Activated CD4-positive, alpha-beta T cell treated with anti-CD3 and anti-CD28 coated beads for 36 hours (primary cell): ENCODE measurements at places on chromosomes 7 and 10. TPM values are rescaled to one million over a fixed set of nuclear protein-coding genes. Genes with fewer than 3 reads are reported as not detected.

TAS2R4 gene
- total RNA-seq, result 0.60 TPM

- no peaks in the 10 kb centered on the region for H3K4me1 ChIP-seq
- DNase-seq, result no peak
- H3K27ac ChIP-seq, result no peak overlapping the region
- no peak overlapping the region for H3K4me3 ChIP-seq
- H3K27me3 ChIP-seq, result peaks cover 6% of the 10 kb centered on the region
These were observed 135.3 kb downstream of the KIAA1217 start for GRCh38 chr10:24344279-24344678.

TRIL gene
- total RNA-seq, result not detected

DNA sequence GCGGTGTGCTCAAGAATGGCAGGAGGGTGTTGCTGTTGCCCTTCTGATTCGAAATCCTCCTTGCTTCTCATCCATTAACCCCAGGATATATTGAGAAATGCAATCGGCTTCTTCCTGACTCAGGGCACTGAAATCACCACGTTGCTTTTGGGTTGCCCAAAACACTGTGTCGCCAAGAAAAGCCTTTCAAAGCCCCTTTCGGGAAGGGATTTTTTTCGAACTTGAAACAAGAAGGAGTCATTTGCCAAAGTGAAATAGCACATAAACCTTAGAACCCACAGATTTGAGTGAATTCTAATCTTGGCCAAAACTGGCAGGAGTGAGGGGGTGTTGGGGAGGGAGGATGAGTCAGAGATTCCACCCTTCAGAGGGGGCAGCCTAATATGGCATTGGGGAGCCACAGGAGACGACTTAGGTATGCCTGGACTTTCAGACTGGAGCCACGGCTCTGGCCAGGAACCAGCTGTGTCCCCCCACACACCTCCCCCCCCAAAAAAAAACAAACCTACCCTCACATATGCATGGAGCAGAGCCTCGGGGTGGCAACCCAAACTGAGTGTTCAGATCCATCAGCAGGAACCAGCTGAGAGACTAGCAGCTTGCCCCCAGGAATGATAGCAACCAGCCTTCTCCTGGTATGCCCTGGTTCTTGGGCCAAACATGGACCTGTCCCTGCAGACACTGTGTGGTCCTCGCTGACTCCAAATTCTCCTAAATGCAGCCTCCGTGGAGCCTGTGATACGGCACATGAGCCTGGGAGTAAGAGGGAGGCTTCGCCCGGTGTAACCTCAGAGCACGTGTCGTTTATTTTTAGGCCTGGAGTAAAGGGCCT, 138.4 kb downstream of the FGFR2 start:
- H3K4me3 ChIP-seq, result no peak overlapping the region
- no peak overlapping the region for H3K27ac ChIP-seq
- no peak for DNase-seq
- no peaks in the 10 kb centered on the region for H3K36me3 ChIP-seq
- H3K4me1 ChIP-seq, result no peaks in the 10 kb centered on the region

DNA sequence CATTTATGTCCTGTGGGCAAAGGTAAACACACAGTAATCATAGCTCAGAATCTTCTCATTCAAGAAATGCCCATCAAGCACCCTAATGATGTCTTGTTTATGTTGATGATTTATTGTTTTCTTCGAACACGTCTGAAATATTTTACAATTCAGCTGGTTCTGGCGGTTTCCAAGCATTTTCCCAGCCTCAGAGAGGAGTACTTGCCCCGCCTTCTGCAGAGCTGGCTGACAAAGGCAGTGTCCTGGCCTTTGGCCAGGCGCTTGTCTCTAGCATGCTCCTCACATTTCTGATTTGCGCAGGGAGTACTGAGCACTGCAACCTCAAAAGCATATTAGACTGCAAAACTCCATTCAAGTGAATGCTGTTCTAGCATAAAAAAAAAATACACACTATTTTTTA, 314.2 kb upstream of the GNAI1 start:
- H3K27me3 ChIP-seq, result no peaks in the 10 kb centered on the region
- H3K4me3 ChIP-seq, result no peak overlapping the region
- no peak for DNase-seq
- H3K4me1 ChIP-seq, result no peaks in the 10 kb centered on the region

MARVELD1 gene
- 1.9 TPM for total RNA-seq

DNA sequence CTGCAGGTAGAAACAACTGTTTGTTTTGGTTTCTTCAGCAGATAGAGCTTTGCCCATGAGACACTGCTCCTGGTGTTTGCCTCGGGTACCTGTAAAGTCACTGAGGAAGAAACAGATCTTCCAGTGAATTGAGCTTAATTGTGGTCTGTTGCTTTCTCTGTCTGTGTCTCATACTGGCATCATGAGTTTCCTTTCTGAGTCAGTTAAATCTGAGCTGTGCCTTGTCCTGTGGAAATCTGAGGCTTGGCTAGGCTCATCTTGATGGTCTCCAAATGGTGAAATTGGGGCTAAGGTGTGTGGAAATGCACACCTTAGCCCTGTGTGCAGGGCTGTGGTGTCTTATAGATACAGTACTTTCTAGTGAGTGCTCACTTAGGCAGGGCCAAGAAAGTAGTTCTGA, 67.4 kb downstream of the GBF1 start:
- DNase-seq, result peak; percentile 13
- peak overlapping the region; percentile 49 for H3K27ac ChIP-seq
- H3K4me1 ChIP-seq, result peaks cover 53% of the 10 kb centered on the region
- peaks cover 4% of the 10 kb centered on the region for H3K36me3 ChIP-seq
- H3K27me3 ChIP-seq, result no peaks in the 10 kb centered on the region
- no peak overlapping the region for H3K4me3 ChIP-seq

SFTPA1 gene
- total RNA-seq, result not detected

PAPOLB gene
- total RNA-seq, result not detected

DNA sequence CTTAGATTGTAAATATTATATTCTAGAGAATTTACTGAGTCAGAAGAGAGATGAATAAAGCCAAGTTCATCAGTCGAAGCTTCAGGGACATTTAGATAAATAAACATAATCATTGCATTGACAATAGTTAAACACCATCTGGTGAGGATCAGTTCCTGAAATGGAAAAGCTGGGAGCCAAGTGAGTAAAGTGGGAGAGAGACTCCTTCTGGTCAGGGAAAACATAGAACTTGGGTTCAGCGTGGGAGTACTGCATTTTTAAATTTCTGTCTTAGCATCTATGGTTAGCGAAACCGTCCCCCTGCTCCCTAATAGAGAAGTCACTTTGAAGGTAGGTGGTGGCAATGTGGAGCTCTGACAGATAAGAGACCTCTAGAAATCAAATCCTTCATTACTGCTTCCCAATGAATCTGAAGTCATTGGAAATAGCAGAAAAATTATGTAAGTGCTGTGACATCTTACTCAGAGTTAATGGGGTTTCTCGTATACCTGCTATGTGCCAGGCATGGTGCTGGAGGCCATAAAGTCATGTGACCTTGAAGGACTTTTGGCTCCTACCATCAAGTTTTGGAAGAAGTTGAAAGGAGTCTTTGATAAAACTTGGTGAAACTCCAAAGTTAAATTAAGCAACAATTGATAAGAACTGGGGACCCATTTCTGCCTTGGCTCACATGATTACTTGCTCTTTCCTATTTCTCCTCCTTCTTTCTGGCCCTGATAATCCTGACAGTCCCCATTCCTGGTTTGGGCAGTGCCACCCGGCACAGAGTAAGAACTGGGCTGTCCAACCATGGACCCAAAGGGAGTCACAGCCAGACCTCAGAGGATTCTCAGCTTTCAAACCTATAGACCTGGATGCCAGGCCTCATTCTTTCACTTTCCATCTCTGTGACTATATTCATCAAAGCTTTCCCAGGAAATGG, 211.2 kb downstream of the C7orf25 start:
- H3K4me3 ChIP-seq, result no peak overlapping the region
- H3K4me1 ChIP-seq, result no peaks in the 10 kb centered on the region

- peaks cover 8% of the 10 kb centered on the region for H3K36me3 ChIP-seq
- H3K27ac ChIP-seq, result no peak overlapping the region
- H3K4me3 ChIP-seq, result no peak overlapping the region
These were observed 96.0 kb upstream of the DNAAF5 start for GRCh38 chr7:630539-630938.

GRCh38 chr7:1020849-1021251, 23.5 kb upstream of the GPR146 start:
- no peaks in the 10 kb centered on the region for H3K27me3 ChIP-seq
- no peak overlapping the region for H3K4me3 ChIP-seq
- H3K27ac ChIP-seq, result no peak overlapping the region

DNA sequence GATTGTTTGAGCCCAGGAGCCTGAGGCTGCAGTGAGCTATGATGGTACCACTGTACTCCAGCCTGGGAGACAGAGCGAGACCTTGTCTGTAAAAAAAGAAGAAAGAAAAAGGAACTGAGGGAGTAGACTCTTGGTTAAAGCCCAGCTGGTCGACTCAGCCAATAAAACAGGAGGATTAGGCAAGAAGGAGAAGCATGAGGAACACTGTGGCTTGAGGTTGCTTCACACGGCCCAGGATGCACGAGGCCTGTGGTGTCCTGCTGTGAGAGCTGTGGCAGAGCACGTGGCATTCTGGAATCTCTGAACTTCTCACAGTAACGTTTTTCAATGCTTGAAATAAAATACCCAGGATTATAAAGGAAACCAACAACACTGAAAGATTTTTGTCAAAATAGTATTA, 93.3 kb downstream of the CUL2 start:
- H3K4me1 ChIP-seq, result peaks cover 16% of the 10 kb centered on the region
- no peaks in the 10 kb centered on the region for H3K27me3 ChIP-seq
- no peak for DNase-seq
- H3K4me3 ChIP-seq, result no peak overlapping the region
- H3K27ac ChIP-seq, result no peak overlapping the region
- H3K36me3 ChIP-seq, result no peaks in the 10 kb centered on the region

GRCh38 chr10:110007701-110008517, at the start of gene ADD3:
ADD3 (plus strand) TSS chr10:110007984; CDS start chr10:110100654, 92,670 bp downstream.
- H3K27ac ChIP-seq, result peak within 1 kb of the TSS; percentile 94
- peaks cover 2% of the 10 kb centered on the region for H3K36me3 ChIP-seq
- no peaks in the 10 kb centered on the region for H3K27me3 ChIP-seq
- peak; percentile 94 for DNase-seq

DNA sequence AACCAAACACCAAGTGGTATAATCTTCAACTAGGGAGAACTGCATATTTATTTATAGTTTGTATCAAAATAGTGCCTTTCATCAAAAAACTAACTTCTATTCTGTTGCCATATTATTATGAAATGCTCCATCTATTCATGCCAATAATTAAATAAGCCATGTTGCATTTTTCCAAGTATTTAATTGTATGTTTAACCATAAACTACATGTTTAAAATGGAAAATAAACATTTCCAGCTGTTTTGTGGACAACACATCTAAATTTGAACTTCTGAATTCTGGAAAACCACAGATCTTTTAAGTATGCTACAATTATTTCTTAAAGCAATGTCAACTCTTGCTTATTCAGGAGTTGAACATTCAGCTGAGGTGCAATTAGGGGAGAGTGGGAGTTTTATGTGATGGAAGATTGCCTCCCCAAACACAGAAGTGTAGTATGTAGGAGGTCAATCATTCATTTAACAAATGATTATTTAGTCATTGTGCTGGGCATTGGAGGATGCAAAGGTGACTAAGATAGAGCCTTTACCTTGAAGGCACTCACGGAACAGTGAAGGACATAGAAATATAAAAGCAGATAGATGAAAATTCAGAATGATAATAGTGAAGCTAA, 80.7 kb upstream of the PPP1R3C start:
- H3K27me3 ChIP-seq, result peaks cover 15% of the 10 kb centered on the region
- H3K4me3 ChIP-seq, result no peak overlapping the region
- no peaks in the 10 kb centered on the region for H3K36me3 ChIP-seq
- H3K4me1 ChIP-seq, result no peaks in the 10 kb centered on the region
- H3K27ac ChIP-seq, result no peak overlapping the region

DNA sequence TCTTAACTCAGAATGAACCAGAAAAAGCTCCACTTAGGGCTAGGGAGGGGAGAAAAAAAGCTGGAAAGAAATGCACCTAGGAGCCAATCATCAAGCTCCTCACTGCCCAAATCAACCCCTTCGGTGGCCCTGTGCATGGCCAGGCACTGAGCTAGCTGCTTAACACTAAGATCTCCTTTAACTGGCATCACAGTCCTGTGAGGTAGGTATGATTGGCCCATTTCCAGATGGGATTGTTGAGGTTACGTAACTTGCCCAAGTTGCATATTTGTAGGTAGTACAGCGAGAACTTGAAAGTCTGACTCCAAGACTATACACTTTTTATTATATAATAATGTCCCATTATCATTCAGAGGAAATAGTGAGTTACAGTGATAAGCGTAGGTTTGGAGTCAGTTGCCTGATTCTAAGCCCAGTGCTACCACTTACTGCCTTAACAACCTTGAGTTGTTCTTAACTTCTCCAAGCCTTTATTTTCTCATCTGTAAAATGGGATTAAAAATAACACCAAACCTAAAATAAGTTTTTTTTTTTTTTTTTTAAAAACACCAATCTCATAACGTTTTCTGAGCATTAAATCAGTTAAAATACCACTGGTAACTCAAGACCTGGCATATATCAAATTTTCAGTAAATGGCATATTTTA, 37.2 kb upstream of the ACSL5 start:
- no peak overlapping the region for H3K4me3 ChIP-seq
- no peak for DNase-seq
- no peaks in the 10 kb centered on the region for H3K36me3 ChIP-seq
- peaks cover 7% of the 10 kb centered on the region for H3K4me1 ChIP-seq
- H3K27ac ChIP-seq, result no peak overlapping the region

DNA sequence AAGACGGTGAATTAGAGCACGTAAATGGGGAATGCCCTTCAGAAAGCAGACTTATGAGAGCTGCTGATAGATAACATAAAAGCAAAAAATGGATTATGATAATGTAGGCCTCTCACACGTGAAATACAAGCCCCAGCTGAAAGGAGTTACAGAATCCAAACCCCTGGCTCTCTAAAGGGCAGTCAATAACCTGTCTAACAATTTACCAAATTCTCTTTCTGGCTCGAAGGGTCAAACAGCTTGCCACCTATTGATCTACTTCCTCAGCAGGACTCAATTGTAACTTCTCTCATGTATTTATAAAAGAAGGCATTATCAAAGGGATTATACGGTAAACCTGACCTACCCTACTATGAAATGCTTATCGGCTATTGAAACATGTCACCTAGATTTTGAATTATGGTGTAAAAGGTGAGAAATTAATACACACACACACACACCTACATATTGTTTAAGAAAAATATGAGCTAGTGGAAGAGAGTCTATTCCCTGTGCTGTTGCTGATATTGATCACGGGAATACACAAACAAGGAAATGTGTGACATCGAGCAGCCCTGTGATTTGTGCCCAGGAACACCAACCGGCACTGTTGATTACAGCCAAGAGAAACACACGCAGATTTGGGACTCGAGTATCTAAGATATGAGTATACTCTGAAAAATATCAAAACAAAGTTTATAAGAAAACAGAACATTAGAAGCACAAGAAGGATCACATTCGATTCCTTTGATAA, 135.6 kb upstream of the NEBL start:
- H3K4me1 ChIP-seq, result no peaks in the 10 kb centered on the region
- DNase-seq, result no peak
- peaks cover 2% of the 10 kb centered on the region for H3K27me3 ChIP-seq
- no peak overlapping the region for H3K4me3 ChIP-seq

- no peak overlapping the region for H3K4me3 ChIP-seq
- H3K4me1 ChIP-seq, result no peaks in the 10 kb centered on the region
- H3K36me3 ChIP-seq, result no peaks in the 10 kb centered on the region
These were observed 642.5 kb upstream of the KCND2 start for GRCh38 chr7:119630406-119630969.
